ENCODE measurements at places on chromosomes 1 and 21. TPM values are rescaled to one million over a fixed set of nuclear protein-coding genes. Genes with fewer than 3 reads are reported as not detected.
A peak's percentile ranks its signal among the peaks of the same experiment; 100 is the strongest.

DNA sequence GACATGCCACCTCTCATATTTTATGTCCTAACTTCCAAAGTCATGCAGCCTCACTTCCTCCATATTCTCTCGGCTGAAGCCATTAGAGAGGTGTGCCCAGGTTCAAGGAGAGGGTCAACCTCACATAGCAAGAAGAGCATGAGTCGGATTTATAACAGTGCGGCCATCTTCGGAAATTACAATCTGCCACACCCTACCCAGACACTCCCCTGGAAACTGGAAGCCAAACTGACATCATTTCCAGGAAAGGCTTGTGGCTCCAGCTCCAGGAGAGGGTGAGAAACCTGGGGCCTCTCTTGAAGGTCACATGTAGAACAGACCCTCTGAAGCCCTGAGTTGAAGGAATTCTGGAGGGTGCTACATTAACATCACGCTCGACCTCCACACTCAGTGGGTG lies 73.5 kb downstream of the RRAGC start:
- no peak for DNase-seq

Gene SPATC1L
- 4.5 TPM for total RNA-seq

Gene NBPF6
- total RNA-seq = not detected

Gene S100A3
- 5.2 TPM for total RNA-seq

DNA sequence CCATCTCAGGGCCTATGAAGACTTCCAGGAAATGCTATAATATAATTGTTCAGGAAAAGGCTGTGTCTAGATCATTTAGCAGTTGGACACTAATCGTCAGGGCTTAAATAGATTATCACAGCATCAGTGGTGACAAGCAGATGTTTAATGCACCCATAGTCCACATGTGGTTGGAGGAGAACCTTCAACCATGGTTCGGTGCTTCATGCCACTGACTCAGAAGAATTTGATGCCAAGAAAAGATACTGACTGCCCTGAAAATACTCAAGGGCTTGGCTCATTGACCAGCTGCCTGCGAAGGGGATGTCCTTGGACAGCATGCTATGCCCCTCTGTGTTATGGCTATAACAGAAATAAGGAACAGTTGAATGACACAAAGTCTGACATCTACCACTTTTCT lies 175.7 kb downstream of the HHIPL2 start:
- peak; percentile 1 for DNase-seq

GRCh38 chr1:193674292-193674944 lies 488.0 kb upstream of the B3GALT2 start:
- no peak for DNase-seq

Measured in renal cortical epithelial cell (primary cell).